Stimulated activated CD4-positive, alpha-beta T cell treated with anti-CD3 and anti-CD28 coated beads, Interleukin-15, amount 100 ng/mL, for 48 hours (primary cell): ENCODE measurements at places on chromosomes 7 and 10.
A peak's percentile ranks its signal among the peaks of the same experiment; 100 is the strongest.

DNA sequence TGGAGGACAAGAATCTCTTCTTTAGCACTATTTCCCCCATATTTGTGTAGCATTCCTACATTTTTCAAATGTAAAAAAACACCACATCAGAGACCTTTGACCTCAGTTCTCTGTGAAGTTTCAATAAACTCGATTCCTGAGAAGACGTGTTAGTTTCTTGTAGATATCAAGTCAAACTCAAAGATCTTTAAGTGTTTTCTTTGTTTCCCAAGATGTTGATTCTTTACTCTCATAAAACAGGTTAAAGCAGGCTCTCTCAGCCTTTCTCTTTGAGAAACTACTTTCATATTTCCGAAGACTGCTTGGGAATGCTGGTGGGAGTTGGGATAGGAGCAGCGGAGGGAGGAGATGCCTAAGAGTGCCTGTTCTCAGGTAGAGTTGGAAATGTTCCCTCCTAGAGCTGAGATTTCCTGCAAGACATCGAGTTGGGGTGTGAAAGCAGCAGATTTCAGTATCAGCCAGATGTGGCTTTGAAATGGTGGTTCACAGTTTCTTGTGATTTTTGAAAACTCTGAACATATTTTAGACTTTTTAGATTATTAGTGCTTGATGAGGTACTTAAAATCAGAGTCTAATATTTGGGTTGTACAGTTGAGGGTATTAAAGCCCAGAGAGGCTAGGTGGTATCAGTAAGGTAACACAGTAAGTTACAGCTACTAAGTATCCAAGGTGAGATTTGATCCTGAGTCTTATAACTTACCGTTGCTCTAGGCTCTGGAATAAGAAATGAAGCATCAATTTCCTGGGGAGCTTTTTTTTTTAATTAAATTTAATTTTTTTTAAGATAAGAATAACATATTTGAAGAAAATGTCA lies 13.9 kb downstream of the ADK start:
- no peak for DNase-seq

GRCh38 chr7:34075523-34076370 lies 170.4 kb downstream of the BMPER start:
- DNase-seq, result no peak

DNA sequence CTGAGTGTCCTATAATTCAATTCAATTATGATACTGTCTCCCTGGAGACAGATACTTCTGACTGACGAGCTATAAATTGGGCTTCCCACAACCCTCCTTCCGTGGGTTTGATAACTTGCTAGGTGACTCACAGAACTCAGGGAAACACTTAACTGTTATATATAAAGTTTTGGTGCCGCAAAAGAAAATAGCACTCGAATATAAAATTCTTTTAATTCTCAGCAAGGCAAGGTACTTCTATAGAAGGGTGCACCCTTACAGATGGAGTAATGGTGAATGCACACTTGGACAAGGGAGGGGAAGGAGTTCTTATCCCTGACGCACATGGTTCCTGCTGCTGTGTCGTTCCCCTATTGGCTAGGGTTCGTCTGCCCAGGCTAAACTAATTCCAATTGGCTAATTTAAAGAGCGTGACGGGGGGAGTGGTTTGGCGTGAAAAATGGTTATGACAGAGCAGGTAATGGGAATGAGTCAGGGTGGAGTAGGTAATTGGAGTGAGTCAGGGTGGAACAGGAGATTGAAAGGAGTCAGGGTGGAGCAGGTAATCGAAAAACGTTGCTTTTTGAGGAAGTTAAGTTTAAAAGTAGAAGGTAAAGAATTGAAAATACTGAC lies 20.8 kb upstream of the GHITM start:
- no peak for DNase-seq

DNA sequence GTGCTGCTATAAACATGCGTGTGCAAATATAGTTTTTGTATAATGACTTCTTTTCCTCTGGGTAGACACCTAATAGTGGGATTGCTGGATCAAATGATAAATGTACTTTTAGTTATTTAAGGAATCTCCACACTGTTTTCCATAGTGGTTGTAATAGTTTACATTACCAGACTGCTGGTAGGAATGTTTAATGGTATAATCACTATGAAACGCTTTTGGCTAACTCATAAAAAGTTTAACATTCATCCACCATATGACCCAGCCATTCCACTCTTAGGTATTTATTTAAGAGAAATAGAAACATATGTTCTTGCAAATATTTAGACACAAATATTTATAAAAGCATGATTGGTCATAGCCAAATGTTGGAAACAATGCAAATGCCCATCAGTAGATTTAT lies 32.1 kb upstream of the TFEC start:
- no peak for DNase-seq

DNA sequence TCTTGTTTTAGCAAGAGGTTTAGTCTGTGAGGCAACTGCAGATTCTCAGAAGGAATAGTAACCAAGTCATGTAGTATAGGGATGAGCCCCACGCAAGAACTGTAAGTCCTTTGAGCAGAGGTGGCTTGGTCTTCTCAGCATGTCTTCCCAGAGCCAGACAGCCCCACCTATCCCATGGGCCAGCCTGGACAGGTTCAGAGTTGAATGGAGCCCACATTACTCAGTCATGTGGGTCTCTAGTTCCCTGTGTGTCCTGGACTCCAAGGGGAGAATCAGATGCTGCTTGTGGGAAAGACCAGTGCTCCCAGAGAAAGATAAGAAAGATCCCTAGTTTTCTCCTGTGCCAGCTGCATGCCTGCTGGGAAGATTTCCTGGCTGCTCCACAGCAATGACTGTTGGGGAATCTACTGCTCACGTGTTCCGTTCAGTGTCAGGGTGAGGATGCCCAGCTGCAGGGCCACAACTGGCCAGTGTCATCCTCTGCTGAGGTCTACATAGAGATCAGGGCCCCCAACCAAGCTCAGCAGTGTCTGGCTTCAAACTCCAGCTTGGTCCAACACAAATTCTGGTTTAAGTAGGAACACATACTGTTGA lies 66.9 kb upstream of the UNC5B start:
- no peak for DNase-seq

DNA sequence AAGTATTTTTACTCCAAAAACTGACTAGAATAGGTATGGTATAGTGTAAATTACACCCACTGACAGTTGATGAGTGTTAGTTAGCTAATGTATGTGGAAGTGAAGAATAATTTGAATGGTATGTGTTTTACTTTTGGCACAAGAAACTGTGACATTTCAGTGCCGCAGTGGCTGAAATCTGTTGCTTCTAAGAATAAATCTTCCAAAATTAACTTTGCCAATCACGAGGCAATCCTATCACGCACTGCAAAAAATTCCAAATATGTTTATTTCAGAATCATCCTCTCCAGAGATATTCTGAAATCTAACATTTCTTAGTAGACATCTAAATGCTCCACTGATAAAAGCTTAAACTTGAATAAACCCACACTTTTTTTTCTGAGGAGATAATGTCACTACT lies 61.2 kb downstream of the PCLO start:
- no peak for DNase-seq

GRCh38 chr7:135802697-135803096 lies 54.1 kb upstream of the FAM180A start:
- DNase-seq, result no peak

DNA sequence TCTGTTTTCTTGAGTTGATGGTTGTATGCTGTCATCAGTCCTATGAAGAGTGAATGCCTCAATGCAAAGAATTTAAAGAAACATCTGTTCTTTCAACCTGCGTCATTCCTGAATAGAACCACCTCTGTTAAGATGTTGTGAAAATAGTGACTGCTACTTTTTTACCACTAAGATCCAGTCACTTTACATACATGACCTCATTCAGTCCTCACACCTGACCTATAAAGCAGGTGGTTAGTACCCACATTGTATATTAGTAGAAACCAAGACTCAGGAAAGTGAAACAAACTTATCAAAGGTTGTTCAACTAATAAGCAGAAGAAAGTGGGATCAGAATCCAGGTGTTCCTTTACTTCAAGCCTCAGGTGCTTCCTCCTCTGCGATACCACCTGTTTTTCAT lies 64.8 kb downstream of the ITGB8 start:
- no peak for DNase-seq

- no peak for DNase-seq
Measured at GRCh38 chr7:32357535-32358277, 132.5 kb downstream of the LSM5 start.

DNA sequence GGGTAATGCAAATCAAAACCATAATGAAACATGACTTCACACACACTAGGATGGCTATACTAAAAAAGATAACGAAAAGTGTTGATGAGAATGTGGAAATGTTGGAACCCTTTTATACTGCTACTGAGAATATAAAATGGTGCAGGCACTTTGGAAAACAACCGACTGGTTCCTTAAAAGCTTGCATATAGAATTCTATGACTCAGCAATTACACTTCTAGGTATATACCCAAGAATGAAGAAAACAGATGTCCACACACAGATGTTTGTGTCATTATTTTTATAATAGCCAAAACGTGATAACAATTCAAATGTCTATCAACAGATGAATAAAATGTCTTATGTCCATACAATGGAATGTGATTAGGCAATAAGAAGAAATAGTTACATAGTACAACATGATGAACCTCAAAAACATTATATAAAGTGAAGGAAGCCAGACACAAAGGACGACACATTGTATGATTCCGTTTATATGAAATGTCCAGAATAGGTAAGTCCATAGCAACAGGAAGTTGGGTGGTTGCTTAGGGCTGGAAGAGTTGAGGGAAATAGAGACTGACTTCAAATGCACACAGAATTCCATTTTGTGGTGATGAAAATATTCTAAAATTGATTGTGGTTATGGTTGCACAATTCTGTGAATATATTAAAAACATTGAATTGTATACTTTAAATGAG lies 148.3 kb upstream of the PHYHIPL start:
- no peak for DNase-seq

GRCh38 chr7:26563406-26563805 lies 271.7 kb downstream of the SNX10 start:
- DNase-seq, result no peak

DNA sequence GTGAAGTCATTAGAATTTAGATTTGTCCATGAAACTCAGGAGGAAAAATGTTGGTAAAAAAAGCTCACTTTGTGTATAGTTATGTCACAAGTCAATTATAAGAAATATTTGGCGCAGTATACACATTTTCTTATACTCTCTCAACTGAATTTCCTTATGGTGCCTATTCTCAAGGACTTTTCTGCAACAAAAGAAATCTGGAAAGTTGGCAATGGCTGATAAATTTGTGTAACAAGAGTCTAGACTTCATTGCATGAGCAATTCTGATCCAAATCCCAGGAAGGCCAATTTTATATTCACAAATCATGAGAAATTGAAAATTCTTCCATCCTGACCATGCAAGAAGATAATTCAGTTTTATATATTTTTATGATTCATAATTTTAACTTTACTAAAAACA lies 35.7 kb downstream of the PPP1R3A start:
- DNase-seq, result no peak

DNA sequence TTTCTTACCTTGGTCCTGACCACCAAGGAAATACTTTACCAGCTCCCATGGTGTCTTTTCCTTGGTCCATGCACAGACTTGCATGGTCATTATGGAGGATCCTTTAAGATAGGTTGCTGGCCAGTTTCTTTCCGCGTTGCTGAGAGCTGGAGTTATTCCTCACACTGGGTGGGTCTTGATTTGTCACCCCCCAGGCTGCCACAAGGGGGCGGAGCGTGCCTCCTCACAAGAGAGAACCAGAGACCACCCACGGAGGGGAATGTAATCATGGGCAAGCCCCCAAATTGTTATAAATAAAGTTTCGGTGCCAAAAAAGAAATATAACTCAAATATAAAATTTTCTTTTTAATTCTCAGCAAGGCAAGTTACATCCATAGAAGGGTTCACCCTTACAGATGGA lies 10.5 kb upstream of the TRIM24 start:
- peak; percentile 22 for DNase-seq

DNA sequence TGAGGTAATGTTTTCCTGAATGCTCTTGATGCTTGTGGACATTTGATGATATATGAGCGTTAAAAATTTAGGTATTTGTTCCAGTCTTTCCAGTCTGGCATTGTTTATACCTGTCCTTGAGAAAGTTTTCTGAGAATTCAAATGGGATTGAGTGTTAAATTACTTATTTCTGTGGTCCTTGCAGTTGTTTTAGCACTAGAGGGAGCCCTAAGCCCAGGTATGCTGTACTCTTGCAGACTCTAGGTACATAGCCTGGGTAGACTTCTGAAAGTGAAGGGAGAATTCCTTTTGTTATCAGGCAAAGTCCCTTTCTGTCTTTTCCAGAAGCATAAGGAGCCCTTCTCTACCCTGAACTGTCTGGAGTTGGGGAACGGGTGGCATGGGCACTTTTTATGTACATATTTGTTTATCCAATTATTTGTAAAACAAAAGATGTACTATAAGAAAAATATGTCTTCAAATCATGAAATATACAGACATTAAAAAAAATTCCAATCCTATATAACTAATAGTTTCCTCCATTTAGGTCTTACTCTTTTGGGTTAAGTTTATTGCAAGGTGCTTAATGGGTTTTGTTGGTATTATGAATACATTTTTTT lies 262.1 kb downstream of the ATRNL1 start:
- no peak for DNase-seq

DNA sequence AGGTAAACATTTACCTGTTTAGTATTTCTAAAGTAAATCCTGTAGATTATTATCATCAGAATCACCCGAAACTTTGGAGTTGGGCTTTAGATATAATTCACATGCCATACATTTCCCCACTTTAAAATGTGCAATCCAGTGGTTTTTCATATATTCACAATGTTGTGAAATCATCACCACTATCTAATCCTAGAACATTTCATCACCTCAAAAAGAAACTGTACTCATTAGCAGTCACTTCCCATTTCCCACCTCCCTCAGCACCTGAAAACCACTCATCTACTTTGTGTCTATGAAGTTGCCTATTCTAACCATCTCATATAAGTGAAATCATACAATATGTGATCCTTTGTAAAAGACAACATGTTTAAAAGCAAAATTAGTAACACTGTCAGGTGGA lies 182.6 kb downstream of the FZD1 start:
- DNase-seq, result no peak

DNA sequence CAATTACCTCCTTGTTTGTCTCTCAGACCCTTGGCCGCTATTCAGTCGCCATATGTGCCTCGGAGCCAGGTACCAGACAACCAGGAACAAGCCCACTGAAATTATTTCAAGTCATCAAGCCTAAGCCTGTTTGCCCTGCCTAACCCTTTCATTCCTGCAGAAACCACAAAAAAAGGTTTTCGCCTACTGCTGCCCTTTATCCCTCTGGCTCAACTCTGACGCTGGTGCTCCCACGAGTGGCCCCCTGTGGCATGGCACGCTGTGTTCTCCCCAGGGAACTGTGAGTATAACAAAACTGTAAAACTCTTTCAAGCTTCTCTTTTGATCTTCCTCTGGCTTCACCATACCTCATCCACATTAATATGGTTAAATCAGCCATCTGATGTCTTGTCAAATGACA lies 215.7 kb upstream of the CDC14C start:
- no peak for DNase-seq

- no peak for DNase-seq
Measured at GRCh38 chr7:99764478-99764877, 19.5 kb downstream of the CYP3A4 start.

- DNase-seq, result no peak
Measured at GRCh38 chr10:91520661-91521060, 110.5 kb downstream of the HECTD2 start.

- no peak for DNase-seq
Measured at GRCh38 chr10:114297136-114297705, 58.2 kb downstream of the VWA2 start.

- DNase-seq, result no peak
Measured at GRCh38 chr10:86362586-86363183, 3.9 kb downstream of the GRID1 start.
